ENCODE measurements at places on chromosomes 3 and 15. TPM values are rescaled to one million over a fixed set of nuclear protein-coding genes. Genes with fewer than 3 reads are reported as not detected.

Gene AMIGO3
- total RNA-seq = 0.79 TPM

Gene GHSR
- not detected for total RNA-seq

Gene NAALADL2
- 4.2 TPM for total RNA-seq

Gene PAQR5
- total RNA-seq = 16.7 TPM

Gene MESP2
- not detected for total RNA-seq

Gene RPL15
- total RNA-seq = 2,617 TPM

Data from MCF 10A (cell line).